MCF 10A (cell line): ENCODE measurements at places on chromosomes 7 and 10. TPM values are rescaled to one million over a fixed set of nuclear protein-coding genes. Genes with fewer than 3 reads are reported as not detected.

- peak; percentile 59 for DNase-seq
These were observed 4.4 kb upstream of the CCL26 start for GRCh38 chr7:75776295-75776971.

- no peak for DNase-seq
These were observed 4.0 kb upstream of the ADIRF start for GRCh38 chr10:86964061-86964846.

The GFRA1 gene
- not detected in 2 replicates for total RNA-seq

The TUBB8 gene
- not detected in 2 replicates for total RNA-seq

The PRSS37 gene
- total RNA-seq = not detected in 2 replicates

GRCh38 chr10:122117475-122117874 lies 128.5 kb downstream of the TACC2 start:
- DNase-seq = no peak

The STEAP1B gene
- not detected in 2 replicates for total RNA-seq

- DNase-seq = peak; percentile 50
These were observed 345.5 kb downstream of the REEP3 start for GRCh38 chr10:63866747-63867140.

The EPHA1 gene
- 0.89 and 1.2 TPM in 2 replicates for total RNA-seq

- no peak for DNase-seq
These were observed 17.1 kb upstream of the HK1 start for GRCh38 chr10:69261184-69261583.

DNA sequence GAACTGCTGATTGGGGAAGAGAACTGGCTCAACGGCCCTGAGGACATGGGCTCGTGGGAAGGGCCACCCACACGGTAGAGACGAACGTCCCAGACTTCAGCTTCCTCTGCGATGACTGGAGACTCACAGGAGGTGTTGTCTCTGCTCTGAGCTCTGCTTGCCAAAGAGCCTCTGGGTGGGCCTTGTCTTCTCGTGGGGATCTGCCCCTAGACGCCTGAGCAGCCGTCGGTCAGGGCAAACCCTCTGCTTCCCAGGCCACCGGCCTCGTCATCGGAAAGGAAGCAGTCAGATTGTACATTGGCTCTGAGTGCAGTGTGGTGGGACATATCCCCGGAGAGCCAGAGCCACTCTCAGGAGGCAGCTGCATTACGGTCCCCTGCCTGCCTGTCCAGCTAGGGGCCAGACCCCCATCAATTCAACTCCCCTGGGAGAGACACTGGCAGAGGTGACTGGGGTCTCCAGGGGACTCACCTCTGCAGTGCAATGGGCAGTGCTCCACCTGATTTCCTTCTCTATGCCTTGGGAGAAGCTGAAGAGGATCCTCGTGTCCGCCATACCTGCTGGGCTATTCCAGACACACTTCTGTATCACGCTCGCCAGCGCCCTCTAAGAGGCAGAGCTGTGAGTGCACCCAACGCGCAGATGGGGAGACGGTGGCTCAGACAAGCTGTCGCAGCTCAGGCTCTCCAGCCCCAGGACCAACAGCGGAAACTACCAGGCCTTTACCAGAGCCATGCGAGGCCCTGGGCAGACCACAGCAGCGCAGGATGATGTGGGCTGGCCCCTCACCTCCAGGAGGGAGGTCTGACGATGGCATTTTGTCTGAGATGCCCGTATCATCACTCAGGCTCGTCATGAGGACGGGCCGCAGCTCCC lies 227.4 kb downstream of the TCERG1L start:
- DNase-seq = no peak

The CTAGE8 gene
- total RNA-seq = 0.96 and 2.6 TPM in 2 replicates

GRCh38 chr10:68235111-68235510 lies 3.2 kb upstream of the ATOH7 start:
- DNase-seq = peak; percentile 22

DNA sequence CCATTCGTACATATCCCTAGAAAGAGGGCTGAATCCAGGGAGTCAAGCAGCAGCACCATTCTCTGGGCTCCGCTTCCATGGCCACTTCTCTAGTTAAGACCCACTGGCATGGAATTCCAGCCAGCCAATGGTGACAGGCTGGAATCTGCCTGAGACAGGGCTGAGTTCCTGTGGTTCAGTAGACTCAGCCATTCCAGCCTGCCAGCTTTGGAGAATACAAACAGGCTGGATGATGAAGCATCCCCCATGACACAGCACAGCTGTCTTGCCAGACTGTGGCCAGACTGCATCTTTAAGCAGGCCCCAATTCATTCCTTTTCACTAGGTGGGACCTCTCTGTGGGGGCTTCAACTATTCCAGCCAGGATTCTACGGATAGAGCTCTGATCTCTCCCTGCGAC lies 329.6 kb downstream of the XPNPEP1 start:
- DNase-seq = no peak

DNA sequence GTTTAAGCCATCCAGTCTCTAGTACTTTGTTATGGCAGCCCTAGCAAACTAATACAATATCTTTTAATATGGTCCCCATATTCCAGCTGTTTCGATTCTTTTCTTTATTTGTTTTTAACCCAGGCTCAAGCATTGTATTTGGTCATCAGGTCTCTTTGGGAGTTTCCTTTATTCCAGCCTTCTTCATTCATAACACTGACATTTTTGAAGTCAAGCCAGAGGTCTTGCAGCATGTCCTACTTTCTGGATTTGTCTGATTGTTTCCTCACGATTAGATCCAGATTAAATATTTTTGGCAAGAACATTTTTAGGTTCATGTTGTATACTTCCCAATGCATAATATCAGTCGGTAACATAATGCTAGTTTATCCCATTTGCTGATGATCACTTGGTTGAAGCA lies 11.8 kb downstream of the SLC25A13 start:
- no peak for DNase-seq

The POLR1F gene
- 21.4 and 22.8 TPM in 2 replicates for total RNA-seq

GRCh38 chr10:105024184-105024583 lies 383.1 kb downstream of the SORCS3 start:
- no peak for DNase-seq

The PTPRZ1 gene
- total RNA-seq = 9.8 and 11.1 TPM in 2 replicates

DNA sequence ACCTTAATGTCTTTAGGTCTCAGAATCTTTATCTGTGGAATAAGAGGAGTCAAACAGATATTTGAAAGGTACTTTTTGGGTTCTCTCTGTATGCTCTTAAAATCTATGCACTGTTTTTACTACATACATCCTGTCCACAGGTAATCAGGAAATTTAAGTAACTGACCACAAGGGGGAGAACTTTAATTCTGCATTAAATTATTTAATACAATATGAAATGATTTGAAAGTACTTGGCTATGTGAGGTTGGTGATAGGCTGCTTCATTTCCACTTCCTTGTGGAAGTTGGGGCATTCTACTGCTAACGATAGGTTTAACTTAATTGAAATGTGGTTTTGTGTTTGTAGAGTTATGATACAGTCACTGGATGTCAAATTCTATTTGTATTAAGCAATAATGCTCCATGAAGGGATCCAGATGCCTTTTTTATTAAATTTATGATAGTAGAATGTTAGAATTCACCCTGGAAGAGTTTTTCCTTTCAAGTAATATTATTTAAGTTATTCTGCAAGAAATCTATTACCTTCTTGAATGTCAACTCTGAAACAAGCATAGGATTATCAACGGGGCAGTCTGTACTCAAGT lies 6.0 kb downstream of the TEX47 start:
- DNase-seq = peak; percentile 38

The SKIDA1 gene
- 0.56 and 1.2 TPM in 2 replicates for total RNA-seq

The PLEKHS1 gene
- not detected in 2 replicates for total RNA-seq

DNA sequence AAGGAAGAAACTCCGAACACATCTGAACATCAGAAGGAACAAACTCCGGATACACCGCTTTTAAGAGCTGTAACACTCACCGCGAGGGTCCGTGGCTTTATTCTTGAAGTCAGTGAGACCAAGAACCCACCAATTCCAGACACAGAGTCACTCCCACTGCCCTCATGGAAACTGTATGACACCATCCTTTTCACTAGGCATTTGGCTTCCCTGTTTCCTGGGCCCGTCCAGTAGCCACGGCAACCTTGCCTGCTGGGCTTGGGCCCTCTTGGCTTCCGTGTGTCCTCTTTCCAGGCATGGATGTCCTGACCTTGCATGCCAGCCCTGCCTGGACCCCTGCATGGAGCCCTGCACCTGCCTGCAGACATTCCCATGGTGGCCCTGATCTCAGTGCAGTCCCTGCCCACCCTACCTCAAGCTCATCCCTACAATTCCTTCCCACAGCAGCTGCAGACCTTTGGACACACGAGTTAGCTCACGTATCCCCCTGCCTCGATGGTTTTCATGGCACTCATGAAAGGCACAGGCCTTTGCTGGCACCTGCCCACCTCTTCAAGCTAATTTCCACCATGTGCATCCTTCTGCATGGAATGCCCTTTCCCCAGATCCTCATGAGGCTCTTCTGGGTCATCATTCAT lies 6.7 kb downstream of the SH2D4B start:
- DNase-seq = no peak

The LRRC18 gene
- not detected in 2 replicates for total RNA-seq

The PDZD8 gene
- 43.0 and 43.3 TPM in 2 replicates for total RNA-seq

- no peak for DNase-seq
These were observed 176.1 kb downstream of the DIP2C start for GRCh38 chr10:513393-513792.

GRCh38 chr10:21002091-21002878 lies 105.2 kb upstream of the NEBL start:
- peak; percentile 88 for DNase-seq

DNA sequence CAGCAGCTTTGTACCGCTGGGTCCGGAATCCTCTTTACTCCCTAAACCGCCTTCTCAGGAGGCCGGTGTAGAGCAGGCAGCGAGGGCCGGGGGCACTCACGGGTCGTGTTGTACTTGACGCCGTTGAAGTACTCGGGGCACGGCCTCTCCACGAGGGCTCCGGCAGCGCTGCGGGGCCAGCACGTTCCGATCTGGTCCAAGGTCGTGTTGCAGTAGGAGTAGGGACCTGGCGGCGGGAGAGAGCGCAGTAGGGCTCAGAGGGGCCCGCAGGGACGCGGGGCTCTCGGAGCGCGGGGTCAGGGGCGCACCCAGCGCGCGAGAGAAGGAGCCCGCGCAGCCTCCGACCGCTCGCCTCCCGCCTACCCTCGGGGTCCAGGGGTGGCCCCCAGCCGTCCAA lies 443 bp downstream of the CRHR2 start:
- DNase-seq = no peak

DNA sequence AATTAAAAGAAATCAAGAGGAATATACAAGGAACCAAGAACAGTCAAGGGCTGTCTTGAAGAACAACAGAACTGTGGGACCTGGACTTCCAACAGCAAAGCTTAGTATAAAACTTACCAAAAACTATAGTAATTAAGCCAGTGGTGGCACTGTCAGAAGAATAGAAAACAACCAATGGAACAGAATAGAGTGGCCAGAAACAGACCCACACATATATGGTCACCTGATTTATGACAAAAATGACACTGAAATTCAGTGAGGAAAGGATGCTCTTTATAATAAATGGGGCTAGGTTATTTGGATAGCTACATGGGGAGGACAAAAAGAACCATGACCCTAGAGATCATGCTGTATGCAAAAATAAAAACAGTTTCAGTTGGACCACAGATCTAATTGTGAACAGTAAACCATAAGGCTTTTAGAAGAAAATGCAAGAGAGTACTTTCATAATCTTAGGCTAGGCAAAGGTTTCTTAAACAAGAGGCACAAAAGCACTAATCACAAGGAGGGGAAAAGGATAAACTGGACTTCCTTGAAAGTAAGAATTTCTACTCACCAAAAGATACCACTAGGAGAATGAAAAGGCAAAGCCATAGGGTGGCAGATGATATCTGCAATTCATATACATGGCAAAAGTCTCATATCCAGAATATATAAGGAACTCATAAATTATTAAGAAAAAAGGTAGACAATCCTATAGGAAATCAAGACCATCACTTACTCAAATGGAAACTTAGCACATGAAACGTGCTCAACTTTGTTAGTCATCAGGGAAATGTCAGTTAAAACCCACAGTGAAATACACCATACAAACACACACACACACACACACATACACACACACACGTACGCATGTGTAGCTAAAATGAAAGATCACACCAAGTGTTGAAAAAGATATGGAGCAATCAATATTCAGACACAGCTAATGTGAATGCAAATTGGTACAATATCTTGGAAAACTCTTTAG lies 20.8 kb downstream of the HYCC1 start:
- no peak for DNase-seq

GRCh38 chr7:51634538-51634937 lies 317.9 kb upstream of the COBL start:
- no peak for DNase-seq

- no peak for DNase-seq
These were observed 17.1 kb downstream of the MCU start for GRCh38 chr10:72709041-72709440.
